Caudate nucleus (tissue), 63 donors: ENCODE measurements at places on chromosomes 7 and 10.

DNA sequence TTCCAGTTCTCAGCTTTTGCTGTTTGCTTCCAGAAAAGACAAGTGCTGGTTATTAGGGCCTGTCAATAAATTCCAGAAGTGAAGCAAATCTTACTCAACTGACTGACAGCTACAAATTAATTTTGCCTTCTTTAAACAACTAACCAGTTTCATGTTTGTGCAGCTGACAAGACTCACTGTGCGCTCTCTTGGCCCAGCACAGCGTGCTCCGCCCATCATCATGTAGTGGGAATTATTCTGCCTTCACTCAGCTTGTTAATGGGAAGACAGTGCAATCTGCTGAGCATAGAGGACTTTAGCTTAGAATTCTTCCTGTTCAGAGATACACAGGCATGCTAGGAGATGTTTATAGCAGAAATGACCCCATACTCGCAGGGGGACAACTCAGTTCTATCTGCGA is 808.9 kb downstream of the CCSER2 start:
- no peak for DNase-seq

GRCh38 chr7:75966190-75966961 is 28.0 kb downstream of the TMEM120A start:
- peak; percentile 29 for DNase-seq

GRCh38 chr10:71282323-71282680 is 36.8 kb upstream of the SLC29A3 start:
- DNase-seq, result no peak

GRCh38 chr10:76640806-76641205 is 996.8 kb downstream of the KCNMA1 start:
- no peak for DNase-seq

DNA sequence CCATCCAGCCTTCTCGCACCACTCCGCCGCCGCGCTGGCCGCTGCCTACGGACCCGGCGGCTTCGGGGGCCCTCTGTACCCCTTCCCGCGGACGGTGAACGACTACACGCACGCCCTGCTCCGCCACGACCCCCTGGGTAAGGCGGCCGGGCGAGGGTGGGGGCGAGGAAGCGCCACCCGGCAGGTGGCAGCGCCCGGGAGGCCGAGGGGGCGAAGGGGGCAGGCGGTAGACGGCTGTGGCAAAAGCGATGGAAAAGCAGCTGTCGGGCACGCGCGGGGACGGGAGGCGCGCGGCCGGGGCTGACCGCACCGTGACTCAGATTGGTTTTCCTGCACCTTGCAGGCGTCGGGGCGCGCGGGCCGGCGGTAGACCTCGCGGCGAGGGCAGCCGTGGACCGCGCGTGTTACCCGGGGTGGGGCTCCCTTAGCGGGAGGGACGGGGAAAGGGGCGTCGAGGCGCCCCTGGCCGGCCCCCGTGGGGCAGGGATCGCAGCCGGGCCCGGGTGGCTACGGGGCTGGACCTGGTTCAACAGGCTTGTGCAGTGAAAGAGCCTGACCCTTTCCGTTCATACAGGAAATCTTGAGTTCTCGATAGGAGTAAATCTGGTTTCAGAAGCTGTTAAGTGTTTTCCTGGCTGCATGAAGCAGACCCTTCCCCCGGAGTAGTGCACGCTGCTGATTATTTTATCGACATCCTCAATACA is 608 bp downstream of the HHEX start:
- DNase-seq, result no peak

DNA sequence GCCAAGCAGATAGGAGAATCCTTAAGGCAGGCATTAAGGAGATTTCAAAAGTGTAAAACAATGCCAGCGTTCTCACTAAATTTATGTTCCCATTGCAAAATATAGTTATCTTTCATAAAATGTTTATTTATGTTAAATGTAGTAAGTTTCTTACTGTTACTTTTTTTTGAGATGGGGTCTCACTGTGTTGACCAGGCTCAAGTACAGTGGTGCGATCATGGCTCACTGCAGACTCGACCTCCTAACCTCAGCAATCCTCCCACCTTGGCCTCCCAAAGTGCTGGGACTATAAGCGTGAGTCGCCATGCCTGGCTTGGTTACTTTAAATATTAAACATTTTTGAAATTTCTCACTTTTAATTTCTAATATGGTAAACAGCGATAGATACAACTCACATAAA is 31.8 kb upstream of the PRKAR2B start:
- no peak for DNase-seq

GRCh38 chr10:101607124-101607523 is 19.0 kb downstream of the DPCD start:
- no peak for DNase-seq

DNA sequence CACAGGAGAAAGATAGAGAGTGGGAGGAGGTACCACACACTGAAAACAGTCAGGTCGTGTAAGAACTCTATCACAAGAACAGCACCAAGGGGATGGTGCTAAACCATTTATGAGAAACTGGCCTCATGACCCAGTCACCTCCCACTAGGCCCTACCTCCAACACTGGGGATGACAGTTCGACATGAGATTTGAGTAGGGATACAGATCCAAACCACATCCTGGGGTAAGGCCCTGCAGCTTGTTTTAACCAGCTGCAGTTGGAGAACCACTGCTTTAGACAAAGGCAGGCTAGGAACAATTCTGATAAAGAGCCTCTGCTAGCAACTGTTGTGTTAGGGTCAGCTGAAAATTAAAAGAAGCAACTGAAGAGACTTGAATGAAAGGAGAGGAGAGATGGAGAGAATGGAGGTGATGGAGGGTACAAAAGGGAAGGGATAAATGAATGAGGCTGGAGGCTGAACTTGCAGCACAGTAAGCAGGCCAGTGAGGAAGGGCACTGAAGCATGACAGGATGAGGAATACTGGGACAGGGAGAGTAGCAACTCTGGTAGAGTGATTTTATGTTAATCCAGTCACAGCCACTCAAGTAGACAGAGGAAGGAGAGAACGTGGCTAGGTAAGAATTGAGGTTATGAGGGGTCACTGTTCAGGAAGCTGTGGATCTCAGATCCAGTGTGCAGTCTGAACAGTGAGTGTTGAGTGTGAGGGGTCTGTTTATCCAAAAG is 23.6 kb downstream of the MEST start:
- DNase-seq, result no peak

GRCh38 chr10:43042503-43043341 is 34.1 kb upstream of the RET start:
- DNase-seq, result no peak

DNA sequence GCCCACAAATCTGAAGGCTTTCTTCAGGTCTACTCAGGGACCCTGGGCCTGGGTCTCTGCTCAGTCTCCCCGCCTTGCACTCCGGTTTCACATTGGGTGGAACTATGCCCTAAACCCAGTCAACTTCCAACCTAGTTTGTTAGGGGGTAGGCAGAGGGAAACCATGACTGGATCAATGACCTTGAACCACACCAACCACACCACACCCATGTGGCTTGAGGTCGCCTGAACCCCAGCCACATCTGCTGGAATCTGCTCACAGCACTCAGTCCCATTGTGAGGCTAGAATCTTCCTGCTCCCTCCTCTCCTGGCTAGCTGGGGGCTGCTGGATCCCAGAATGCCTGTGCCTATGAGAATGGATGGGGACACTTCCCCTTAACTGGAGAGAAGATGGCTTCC is 17.9 kb downstream of the RFC2 start:
- no peak for DNase-seq

DNA sequence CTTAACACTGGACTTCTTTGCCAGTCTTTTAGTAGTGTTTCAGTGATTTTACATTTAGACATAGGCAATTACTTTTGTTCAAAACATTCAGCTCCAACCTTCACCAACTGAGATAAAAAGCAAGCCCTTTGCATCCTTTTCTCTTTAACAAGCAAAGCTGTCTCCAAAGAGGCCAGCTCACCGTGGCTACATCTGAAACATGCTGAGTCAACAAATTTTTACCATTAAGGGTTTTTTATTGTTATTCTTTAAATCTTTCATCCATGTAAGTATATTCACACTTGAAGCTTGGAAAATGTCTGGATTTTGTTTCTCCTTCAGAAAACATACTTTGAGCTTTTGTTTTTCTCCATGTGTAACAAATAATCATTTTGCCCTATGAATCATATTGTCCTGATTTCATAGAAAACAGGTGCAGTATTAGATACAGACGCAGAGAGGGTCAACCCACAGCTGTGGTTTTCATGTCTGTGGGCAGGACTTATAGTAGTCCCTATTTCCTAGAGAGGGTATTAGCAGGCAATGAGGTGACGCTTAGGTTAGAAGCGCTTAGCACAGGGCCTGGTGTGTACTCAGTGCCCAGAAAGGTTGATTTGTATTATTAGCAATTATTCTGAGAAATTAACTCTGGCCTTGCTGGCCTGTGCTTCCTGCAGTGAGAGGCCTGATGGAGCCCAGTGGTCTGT is 99.5 kb downstream of the MKI67 start:
- no peak for DNase-seq

DNA sequence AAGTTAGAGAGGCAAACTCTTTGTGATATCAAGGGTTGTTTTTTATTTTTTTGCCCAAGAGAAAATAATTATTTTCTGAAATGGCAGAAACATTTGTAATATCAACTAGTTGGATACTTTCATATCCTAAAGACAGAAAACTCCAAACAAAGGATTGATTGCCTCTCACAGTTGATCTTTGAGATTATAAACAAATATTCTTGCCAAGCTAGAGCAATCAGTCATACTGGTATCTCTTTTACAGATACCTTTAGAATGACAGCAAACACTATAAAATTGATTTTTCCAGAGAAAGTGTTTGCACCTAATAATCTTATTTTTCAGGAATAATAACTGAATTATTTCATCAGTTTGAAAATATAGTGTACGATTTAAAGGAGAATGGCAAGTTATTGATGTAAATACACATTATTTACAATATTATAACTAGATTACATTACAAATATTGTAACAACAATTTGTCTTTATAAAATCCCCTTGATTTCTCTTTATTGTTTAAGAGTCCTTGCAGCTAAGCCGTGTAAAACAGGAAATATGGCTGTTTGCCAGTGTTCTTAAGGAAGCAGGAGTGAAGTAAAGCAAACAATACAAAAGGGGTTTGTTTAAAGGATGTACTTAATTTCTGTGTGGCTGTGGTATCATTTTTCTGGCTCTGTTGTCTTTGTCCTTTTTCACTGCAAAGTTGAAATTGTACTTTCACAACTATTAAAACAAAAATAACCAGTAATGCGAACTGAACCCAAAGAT is 58.4 kb downstream of the MAPK8 start:
- no peak for DNase-seq

DNA sequence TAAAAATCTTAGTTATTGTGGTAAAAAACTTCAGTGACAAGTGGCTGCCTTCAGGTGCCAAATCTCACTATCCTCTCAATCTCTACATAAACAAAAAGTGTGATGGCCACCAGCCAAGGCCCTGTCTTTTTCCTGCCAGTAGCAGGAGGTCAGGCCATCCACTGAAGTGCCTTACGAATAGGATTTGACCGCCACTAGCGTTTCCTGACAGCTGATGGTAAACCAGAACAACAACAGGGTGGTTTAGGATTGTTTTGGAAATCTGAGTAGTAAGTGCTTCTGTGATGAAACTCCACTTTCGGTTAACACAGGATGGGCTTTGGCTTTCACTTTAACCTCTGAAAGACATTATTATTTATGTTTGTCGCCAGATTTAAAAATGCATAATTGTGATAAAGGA is 55.7 kb upstream of the OGDHL start:
- DNase-seq, result no peak

DNA sequence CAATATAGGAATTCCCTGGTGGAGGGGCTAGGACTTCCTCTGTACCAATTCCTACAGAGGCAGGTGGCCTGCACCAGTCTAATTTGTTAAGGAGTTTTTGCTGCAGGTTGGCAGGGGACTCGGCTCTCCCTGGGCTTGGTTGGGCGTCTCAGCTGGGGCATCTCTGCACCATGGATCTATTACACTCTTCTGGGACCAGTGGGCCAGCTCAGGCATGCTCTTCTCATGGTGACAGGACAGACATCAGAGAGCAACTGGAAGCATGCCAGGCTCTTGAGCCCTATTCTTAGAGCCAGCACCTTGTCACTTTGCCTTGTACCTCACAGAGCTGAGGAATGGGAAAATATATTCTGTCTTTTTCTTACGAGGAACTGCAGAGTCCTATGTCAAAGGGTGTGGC is 74.6 kb downstream of the SH2D4B start:
- DNase-seq, result no peak

- peak; percentile 57 for DNase-seq
Observed at GRCh38 chr7:64463636-64464375, 99.1 kb downstream of the ZNF680 start.

- no peak for DNase-seq
Observed at GRCh38 chr10:131195558-131196159, 115.9 kb downstream of the TCERG1L start.

DNA sequence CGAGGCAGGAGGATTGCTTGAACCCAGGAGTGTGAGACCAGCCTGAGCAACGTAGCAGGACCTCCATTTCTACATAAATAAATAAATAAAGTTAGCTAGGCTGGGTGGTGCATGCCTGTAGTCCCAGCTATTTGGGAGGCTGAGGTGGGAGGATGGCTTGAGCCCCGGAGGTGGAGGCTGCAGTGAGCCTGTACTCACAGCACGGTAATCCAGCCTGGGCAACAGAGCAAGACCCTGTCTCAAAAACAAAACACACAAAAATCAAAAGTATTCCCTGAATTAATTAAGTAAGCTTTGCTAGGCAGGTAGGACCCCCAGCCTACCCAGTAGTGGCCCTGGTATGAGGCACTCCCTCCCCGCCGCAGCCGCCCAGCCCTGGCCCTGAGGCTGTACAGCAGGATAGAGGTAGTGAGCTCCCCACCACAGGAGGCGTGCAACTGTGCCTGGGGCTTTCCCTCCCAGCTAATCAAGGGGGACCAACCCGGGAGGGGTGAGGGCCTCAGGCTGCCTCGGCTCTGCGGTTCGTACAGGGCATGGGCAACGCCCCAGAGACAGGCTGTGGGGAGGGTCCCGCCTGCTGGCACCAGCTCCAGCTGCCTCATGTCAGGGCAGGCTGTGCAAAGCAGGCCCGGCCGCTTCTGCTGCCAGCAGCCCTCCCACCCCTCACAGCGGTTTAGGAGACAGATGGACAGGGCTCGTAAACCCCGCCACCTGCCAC is 1.0 kb upstream of the CYP2W1 start:
- no peak for DNase-seq

- DNase-seq, result peak; percentile 71
Observed at GRCh38 chr7:148983200-148984146, 44.8 kb downstream of the PDIA4 start.

- DNase-seq, result no peak
Observed at GRCh38 chr10:21031232-21031795, 134.2 kb upstream of the NEBL start.

GRCh38 chr10:36187380-36188079 is 545.4 kb upstream of the FZD8 start:
- DNase-seq, result no peak

DNA sequence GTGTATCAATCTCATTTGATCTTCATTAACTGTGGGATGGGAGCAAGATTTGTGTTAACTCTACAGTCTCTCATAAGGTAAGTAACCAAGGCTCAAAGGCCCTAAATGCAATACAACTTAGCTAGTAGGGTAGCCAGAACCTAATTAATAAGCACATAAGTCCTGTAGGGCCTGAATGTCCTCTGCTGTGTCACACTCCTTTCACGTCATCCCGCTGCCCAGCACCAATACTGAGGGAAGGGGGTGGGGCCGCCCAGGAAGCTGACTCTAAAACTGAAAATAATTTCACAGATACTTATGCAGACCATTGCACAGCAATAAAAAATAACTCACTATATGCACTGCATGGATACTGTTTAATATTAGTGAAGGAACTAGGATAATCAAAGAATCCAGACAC is 13.7 kb downstream of the CCDC6 start:
- no peak for DNase-seq

GRCh38 chr7:150685219-150686029 is at the start of gene GIMAP2:
TSS of gene GIMAP2 (plus strand) at chr7:150685706. CDS start at chr7:150687060, 1,354 bp downstream.
- DNase-seq, result no peak
